Activated CD4-positive, alpha-beta T cell treated with anti-CD3 and anti-CD28 coated beads, Interleukin-2, Interleukin-4, amounts not matched to agents 100 ng/mL and 50 ng/mL, durations not matched to agents 16 hours and 8 hours (primary cell): ENCODE measurements at places on chromosomes 3 and 15.

DNA sequence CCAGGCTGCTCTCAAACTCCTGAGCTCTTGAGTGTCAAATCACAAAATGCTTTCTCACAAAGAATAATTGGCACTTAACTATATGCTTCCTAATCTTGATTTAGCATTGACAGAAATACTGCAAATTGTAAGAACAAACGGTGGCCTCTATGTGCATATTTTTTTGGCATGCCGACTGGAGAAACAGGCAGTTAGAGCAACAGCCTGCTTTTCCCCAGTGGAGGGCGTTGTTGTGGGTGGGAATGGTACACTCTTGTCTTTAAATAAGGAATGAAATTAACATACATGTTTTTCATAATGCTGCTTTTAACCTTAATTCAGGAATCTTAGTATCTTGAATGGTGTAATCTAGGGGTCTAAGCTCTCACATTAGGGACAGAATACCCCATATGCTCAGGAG is 31.1 kb upstream of the SV2B start:
- DNase-seq: no peak

DNA sequence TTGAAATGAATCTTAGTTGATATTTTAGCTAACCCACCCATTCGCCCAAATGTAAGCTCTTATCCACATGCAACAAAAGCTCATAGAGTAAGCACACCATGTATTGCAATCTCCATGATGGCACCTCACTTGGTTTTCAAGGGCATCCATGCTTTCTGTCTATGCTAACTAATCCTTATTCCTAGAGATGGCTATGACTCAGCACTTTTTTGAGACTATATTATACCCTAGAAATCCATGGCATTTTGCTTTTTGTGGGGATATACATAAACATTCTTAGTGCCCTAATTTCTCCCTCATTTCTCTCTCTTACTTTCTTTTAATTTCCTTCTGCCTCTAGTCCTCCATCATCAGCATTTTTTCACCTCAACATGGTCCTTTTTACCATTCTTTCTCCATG is 168.5 kb upstream of the STT3B start:
- DNase-seq: no peak

DNA sequence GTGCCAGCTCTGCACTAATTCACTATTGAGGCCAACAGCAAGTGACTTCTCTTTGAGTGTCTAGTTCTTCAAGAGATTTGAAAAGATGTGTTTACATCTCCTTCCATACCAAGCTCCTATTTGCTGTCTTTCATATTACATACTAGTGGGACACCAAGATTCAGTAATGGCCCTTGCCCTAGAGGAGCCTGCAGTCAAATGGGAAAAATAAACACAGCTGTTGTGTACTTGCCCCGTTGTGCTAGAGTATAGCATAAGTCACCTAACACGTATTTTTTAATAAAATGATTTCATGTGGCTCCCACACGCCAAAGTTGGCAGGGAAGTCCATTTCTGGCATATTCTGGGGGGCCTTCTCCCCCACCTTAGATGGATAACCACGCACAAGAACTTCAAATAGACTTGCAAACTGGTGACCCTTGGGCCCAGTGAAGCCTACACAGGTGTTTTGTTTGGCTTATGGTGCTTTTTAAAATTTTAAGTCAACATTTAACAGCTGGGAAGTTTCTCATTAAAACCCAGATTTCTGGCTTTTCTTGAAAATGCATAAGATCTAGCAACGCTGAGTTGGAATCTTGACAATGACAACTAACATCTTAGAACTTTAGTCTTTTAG is 95.3 kb upstream of the LPP start:
- no peak for DNase-seq

DNA sequence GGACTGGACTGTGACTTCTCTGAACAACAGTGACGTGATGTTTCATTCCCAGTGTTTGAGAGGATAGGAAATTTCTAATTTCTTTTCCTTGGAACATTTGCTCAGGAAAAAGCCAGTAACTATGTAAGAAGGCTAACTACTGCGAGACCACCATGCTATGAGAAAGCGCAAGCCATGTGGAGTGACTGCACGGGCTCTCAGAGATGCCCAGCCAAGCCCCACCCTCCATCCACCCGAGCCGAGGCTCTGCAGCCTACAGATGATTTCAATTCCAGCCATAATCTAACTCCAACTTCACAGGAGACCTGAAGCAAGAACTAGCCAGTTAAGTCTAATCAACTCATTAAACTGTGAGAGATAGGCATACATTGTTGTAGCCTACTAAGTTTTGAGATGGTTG is 124.3 kb downstream of the GREM1 start:
- no peak for DNase-seq

DNA sequence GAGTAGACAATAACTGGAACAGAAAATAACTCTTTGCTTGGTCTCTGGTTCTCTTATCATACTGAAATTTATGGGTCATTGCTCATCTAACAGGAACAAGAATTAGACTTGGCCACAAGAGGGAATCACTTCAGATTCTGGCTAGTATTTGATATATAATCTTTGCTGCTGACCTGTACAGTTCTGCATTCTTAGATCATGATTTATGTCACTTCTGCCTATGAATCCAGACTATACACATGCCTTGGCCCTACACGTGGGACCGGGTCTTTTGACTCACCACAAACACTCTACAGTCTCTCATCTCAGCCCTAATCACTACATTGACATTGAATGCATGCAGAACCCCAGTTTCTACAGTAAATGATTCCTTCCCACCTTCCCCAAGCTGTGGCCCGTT is 162.5 kb upstream of the SOX2 start:
- DNase-seq: no peak

DNA sequence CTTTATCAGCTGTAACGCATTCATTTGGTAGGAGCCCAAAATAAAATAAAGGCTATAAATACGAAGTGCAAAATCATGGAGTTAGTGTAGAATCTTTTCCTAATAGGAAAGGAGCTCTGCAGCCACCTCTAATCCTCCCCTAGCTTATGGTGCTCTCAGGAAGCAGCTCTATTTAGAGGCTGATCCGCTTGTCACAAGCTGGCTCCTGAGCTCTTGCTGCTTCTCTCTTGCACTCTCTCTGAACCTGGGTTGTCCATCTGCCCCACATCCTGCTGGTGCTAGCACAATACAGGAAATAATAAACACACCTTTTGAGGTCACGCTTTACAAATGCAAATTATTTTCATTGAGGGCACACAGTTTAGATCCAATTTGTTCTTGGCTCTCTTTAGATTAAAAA is 37.3 kb upstream of the BFSP2 start:
- DNase-seq: no peak

DNA sequence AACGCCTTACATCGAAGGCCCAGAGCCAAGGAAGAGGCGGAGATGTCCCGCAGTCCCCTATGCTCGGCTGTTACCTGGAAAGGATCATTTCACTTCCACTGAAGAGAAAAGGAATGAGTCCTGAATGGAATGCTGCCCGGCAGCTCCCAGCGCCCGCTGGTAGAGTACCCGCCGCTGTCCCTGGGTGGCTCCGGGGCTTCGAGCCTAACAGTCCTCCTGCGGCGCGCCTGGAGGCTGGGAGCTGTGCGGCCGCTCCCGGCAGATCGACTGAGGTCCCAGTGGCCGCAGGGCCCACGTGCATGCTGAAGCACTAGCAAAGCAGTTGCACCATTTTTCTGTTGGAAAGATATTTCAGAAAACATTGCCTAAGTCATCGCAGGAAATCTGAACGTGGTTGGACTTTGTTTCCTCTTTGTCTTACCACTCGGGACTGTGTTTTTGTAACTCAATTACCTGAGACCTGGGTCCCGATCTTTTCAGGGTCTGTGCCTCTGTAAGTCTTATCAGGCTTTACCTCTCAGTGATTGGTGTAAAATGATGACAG is 984 bp downstream of the RNU6-1 start:
- DNase-seq: no peak

GRCh38 chr3:120652281-120652680 is 29.8 kb downstream of the HGD start:
- DNase-seq: no peak

DNA sequence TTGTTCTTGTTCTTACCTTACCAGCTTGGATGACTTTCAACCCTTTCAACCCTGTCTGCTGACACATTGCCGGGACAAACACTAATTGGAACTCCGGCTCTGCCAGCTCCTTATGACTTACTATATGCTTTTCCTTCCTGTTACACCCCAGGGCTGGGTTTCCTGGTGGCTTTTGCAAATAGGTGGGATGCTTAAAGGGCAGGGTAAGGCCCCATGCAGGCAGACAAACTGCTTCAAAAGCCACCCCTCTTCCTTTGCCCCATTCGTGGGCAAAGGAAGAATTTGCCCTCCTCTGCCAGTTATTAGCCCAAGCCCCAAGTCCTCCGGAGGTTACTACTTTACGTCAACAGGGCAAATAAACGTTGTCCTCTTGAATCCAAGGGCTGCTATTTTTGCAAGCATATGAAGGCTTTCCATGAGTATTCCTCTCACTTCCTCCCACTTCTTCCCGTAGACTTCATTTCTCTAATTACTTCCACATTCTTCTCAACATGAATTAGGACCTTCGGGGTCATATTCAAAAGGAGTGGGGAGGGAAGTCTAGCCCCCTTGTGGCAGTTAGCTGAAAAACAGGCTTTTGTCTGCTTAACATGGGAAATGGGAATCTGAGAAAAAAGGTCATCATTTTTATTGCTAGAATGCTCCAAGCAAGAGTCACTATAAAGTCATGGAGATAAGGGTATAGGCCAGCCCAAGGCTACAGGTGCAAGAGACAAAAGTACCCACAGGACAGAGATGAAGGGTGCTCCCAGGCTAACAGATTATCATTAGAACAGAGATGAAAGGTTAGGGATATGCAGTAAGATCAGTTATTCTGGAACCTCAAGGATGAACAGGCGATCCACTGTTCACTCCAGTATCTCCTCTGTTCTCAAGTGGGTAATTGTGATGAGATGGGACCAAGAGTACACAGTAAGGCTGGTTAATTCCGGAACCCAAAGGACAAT is 56.3 kb upstream of the FSTL1 start:
- no peak for DNase-seq
